ENCODE measurements at places on chromosomes 1 and 21. TPM values are rescaled to one million over a fixed set of nuclear protein-coding genes. Genes with fewer than 3 reads are reported as not detected.

The MLLT11 gene
- 19.4 TPM for total RNA-seq

The OR2T34 gene
- total RNA-seq = not detected

The KCNH1 gene
- not detected for total RNA-seq

DNA sequence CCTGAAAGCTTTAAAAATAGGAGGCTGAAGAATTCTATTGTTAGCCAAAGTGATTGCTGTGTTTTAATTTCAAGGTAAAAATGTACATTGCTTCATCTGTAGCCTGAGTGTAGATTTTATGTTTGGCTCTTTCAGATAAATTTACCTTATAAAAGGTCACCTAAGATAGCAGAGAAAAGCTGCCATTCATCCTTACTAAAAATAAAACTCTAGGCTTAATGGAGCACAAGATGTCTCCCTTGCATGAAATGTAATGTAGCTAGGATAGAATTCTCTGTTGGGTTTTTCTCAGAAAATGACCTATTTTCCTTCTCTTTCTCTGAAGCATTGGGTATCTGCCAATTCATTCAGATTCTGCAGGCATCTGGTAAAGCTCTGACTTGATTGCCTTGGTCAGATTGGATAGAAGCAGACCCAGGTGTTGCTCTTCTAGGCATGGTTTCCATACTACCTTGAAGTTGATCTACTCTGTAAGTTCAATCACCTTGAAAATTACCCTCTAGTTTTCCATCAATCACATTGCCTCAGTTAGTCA lies 176.6 kb upstream of the GORAB start:
- no peak overlapping the region for H3K27ac ChIP-seq
- DNase-seq = no peak
- no peaks in the 10 kb centered on the region for H3K27me3 ChIP-seq
- H3K36me3 ChIP-seq = no peaks in the 10 kb centered on the region

GRCh38 chr1:226948996-226949395 lies 8.9 kb downstream of the COQ8A start:
- H3K4me1 ChIP-seq = peaks cover 13% of the 10 kb centered on the region
- H3K36me3 ChIP-seq = no peaks in the 10 kb centered on the region
- DNase-seq = no peak
- H3K27ac ChIP-seq = no peak overlapping the region
- H3K4me3 ChIP-seq = no peak overlapping the region

GRCh38 chr1:1997576-1997975 lies 6.0 kb downstream of the CFAP74 start:
- H3K27me3 ChIP-seq = peaks cover 10% of the 10 kb centered on the region
- DNase-seq = no peak
- H3K36me3 ChIP-seq = no peaks in the 10 kb centered on the region
- H3K27ac ChIP-seq = no peak overlapping the region
- H3K4me3 ChIP-seq = no peak overlapping the region

- no peak overlapping the region for H3K4me3 ChIP-seq
- no peak overlapping the region for H3K27ac ChIP-seq
- H3K4me1 ChIP-seq = peaks cover 20% of the 10 kb centered on the region
- H3K27me3 ChIP-seq = no peaks in the 10 kb centered on the region
These were observed 24.8 kb downstream of the F11R start for GRCh38 chr1:160996178-160996577.

GRCh38 chr1:64755361-64755760 lies 10.5 kb downstream of the RAVER2 start:
- H3K36me3 ChIP-seq = no peaks in the 10 kb centered on the region
- no peak overlapping the region for H3K27ac ChIP-seq
- no peaks in the 10 kb centered on the region for H3K27me3 ChIP-seq
- peaks cover 14% of the 10 kb centered on the region for H3K4me1 ChIP-seq

GRCh38 chr1:207579436-207579799 lies 65.5 kb upstream of the CR1L start:
- H3K4me3 ChIP-seq = no peak overlapping the region
- H3K4me1 ChIP-seq = no peaks in the 10 kb centered on the region
- no peak overlapping the region for H3K27ac ChIP-seq
- H3K27me3 ChIP-seq = no peaks in the 10 kb centered on the region

DNA sequence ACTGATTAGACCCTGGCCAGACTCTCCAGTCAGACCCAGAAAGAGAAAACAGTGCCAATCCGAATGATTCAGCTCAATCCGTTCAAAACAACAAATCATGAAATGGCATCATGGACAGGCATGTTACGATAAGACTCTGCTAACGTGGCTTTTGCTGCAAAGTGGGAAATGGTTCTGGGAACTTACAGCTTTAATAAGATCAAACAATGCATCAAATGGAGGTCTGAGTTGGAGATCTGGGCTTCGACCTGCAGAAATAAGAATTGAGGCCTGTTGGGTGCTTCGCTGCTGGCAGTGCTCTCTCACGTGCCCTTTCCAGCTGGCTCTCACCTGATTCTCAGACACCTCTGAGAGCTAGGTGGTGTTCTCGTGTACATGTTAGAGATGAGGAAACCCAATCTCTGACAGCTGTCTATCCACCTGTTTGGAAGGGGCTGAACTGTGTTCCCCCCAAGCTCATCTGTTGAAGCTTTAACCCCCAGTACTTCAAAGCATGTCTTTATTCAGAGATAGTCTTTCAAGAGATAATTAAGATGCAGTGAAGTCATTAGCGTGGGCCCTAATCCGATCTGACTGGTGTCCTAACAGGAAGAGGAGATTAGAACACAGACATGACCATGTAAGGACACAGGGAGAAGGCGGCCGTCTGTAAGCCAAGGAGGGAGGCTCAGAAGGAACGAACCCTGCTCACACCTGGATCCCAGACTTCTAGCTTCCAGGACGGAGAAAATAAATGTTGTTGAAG lies 45.5 kb upstream of the ETS2 start:
- H3K27me3 ChIP-seq = peaks cover 17% of the 10 kb centered on the region
- no peak overlapping the region for H3K27ac ChIP-seq
- peaks cover 10% of the 10 kb centered on the region for H3K4me1 ChIP-seq
- no peaks in the 10 kb centered on the region for H3K36me3 ChIP-seq
- no peak overlapping the region for H3K4me3 ChIP-seq
